Pancreas (tissue), 10 donors: ENCODE measurements at places on chromosomes 2 and 18. TPM values are rescaled to one million over a fixed set of nuclear protein-coding genes. Genes with fewer than 3 reads are reported as not detected.
A peak's percentile ranks its signal among the peaks of the same experiment; 100 is the strongest.

DNA sequence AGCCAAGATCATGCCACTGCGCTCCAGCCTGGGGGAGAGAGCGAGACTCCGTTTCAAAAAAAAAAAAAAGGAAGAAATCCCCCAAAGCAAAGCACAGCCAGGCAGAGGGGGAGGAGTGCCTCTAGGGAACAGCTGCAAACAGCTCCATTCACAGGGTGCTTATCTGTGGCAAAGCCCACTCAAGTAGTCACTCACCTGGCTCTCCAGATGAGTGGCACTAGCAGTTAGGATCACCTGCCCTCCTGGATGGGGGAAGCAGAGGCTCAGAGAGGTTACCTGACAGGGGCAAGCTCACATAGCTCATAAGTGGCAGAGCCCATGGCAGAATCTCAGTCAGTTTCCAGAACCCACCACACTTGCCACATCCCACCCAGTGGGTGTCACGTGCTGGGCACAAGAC lies 30.3 kb downstream of the TFCP2L1 start:
- H3K4me3 ChIP-seq, result no peak overlapping the region
- DNase-seq, result no peak
- no peaks in the 10 kb centered on the region for H3K4me1 ChIP-seq

DNA sequence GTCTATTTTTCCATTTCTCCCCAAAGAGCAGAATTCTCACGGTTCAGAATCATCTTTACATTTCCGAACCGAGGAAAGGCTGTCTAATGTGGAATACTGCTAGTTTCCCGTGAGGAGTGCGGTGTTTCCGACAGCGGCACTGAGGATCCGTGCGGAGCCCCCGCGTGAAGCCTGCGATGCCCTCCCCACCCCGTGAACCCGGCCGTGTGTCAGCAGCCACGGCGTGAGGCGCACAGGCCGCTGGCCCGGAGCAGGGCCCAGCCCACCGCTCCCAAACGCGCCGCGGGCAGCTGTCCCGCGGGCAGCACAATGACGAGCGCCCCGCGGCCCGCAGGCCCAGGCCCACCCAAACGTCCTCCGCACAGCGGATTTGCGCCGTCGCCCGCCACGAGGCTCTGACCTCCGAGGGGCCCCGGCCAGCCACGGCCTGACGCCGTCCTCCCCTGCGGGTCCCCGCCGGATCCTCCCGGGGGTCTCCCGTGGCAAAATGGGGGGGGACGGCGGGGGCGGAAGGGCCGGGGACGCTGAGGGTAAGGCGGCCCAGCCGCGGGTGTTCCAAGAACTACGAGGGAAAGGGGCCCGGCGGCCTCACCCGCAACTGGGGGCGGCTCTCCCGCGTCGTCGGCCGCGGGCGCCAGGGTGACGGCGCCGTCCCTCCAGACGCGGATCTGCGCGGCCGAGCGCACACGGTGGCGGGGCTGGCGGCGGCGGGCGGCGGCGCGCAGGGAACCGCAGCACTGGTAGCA lies 796 bp downstream of the SPIRE1 start:
- DNase-seq, result peak; percentile 77
- H3K27me3 ChIP-seq, result no peaks in the 10 kb centered on the region
- peak overlapping the region; percentile 93 for H3K27ac ChIP-seq
- no peaks in the 10 kb centered on the region for H3K4me1 ChIP-seq
- no peaks in the 10 kb centered on the region for H3K36me3 ChIP-seq
- peak overlapping the region; percentile 69 for H3K4me3 ChIP-seq

Gene GKN2
- total RNA-seq, result 1.6 TPM

Gene IL36A
- total RNA-seq, result not detected

DNA sequence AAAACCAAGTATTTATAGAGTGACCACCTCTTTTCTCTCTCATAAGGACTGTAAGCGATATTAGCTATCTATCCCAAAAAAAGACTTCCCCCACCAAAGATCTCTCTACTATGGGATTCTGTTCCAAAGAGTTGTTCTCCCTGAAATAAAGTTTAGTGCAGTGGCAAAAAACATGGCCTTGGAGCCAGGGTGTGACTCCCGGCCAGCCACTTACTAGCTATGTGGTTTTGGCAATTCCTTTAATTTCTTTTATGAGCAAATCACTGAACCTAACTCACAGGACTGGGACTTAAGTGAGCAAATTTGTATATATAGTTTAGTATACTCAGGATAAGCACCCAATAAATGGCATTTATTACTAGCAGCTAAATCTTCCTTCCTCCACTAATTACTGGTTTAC lies 42.6 kb downstream of the SESTD1 start:
- peaks cover 13% of the 10 kb centered on the region for H3K4me1 ChIP-seq
- H3K36me3 ChIP-seq, result no peaks in the 10 kb centered on the region
- DNase-seq, result no peak

Gene SCN3A
- 0.32 TPM for total RNA-seq

DNA sequence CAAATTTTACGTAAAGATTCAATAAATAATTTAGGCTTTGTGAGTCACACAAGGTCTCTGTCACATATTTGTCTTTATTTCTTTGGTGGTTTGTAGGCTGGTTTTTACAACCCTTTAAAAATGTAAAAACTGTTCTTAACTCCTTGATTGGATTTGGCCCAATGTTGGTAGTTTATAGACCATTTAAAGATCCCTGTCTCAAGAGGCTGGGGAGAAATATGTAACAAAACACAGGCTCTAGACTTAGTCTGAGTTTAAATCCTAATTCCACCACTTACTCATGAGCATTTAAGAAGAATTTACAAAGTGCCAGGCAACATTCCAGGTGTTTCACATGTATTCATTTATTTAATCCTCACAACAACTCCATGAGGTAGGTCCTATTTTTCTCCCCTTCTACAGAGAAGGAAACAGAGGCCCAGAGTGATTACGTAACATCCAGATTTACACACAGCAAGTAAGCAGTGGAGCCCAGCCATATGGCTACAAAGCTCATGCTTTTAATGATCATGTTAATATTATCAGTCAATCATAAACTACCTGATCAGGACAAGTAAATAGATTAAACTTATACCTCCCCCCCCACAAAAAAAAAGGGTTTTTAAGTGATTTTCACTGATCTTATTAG lies 416.6 kb upstream of the ACVR2A start:
- peaks cover 46% of the 10 kb centered on the region for H3K4me1 ChIP-seq
- H3K36me3 ChIP-seq, result no peaks in the 10 kb centered on the region
- H3K27me3 ChIP-seq, result no peaks in the 10 kb centered on the region
- DNase-seq, result no peak
- no peak overlapping the region for H3K4me3 ChIP-seq
- no peak overlapping the region for H3K27ac ChIP-seq

Gene SCN1A
- 0.03 TPM for total RNA-seq
